ENCODE measurements at places on chromosomes 16 and 17.

DNA sequence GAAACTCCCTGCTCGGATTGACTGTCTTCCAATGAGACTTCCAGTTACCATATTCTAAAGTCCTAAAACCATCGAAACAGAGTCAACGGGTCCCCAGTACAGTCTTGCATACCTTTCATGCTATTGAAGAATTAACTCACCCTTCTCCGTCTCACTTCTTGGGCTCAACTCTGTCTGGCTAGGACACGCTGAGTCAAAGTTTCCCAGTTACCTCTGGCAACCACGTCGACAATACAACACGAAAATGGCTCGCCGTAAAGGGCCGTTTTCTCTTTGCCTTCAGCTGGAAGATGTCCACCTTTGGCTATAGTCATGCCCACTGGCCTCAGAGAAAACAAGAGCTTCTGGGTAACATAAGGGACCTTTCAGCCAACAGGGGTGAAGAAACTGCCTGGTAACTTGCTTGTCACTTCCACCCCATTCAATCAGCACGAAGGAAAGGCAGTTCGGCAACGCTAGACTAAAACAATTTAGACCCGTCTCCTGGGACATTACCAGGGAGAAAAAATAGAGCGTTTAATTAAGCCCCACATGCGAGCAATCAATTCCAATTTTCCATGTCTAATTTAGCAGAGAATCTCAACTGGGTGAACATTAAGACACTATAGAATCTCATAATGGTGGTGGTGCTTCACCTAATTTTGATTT lies 21.5 kb downstream of the KCNG4 start:
- DNase-seq, result no peak

- DNase-seq, result no peak
Measured at GRCh38 chr17:27403480-27404005, 52.7 kb upstream of the KSR1 start.

DNA sequence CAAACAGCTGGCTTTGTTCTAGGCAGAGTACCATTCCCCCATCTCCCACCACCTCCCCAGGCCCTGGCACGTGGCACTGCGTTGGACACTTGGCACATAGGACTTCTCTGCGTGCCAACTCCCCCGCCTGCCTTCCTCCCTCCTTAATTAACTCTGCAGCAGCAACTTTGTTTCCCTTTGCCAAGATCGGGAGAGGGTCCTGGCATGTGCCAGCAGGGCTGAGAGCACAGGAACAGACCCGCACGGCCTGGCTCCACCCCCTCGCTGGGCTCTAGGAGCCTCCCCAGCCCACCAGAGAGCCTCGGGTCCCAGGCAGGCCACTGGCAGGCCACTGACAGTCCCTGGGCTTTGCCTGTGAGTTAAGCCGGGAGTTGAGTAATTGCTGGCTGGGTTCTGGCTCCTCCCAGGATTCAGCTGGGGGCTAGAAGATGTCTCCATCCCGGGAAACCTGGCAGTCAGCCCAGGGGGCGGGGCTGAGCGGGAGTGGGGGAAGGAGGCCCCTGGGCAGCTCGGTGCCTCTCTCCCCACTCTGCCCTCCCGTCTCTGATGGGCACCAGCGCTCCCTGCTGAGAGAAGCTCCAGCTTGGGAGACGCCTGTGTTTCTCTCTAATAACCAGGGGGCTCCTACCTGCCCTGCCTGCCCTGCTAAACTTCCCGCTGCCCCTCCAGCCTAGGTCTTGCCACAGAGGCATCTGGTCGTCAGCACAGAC lies 224.0 kb upstream of the TNRC6C start:
- peak; percentile 98 for DNase-seq

- no peak for DNase-seq
Measured at GRCh38 chr17:71395901-71396300, 724.9 kb upstream of the SOX9 start.

- DNase-seq, result peak; percentile 85
Measured at GRCh38 chr17:78748730-78749317, 33.2 kb downstream of the CYTH1 start.

DNA sequence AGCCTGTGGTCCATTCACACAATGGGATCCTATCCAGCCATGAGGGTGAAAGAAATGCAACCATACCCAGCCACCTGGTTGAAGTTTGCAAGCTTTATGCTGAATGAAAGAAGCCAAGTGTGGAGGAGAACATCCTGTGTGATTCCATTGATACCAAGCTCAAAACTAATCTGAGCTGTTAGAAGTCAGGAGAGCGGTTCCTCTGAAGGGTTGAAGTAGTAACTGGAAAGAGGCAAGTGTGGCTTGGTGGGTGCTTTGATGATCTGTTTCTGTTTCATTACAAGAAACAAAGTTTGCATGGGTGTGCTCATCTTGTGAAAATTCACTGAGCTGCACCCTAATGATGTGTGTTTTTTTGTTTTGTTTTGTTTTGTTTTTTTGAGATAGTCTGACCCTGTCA lies 99.4 kb downstream of the SALL1 start:
- DNase-seq, result no peak

DNA sequence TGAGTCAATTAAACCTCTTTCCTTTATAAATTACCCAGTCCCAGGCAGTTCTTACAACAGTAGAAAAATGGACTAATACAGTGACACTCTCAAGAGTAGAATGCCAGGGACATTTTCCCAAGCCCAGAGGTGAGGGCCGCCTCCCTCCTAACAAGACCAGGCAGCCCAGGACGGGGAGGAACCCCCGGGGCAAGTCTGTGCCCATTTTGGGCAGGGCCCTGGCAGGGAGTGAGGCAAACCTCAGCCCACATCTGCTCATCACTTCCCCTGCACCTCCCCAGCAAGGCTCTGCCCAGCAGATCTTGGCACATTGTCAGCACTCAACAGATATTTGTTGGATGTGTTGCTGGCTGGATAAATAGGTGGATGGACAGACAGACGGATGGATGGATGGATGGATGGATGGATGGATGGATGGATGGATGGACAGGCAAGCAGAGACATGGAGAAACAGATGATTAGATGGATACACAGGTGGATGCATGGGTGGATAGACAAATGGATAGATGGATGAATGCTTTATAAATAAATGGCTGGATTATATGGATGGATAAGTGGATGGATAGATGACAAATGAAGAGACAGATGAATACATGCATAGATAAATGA lies 271.3 kb downstream of the PARN start:
- no peak for DNase-seq

DNA sequence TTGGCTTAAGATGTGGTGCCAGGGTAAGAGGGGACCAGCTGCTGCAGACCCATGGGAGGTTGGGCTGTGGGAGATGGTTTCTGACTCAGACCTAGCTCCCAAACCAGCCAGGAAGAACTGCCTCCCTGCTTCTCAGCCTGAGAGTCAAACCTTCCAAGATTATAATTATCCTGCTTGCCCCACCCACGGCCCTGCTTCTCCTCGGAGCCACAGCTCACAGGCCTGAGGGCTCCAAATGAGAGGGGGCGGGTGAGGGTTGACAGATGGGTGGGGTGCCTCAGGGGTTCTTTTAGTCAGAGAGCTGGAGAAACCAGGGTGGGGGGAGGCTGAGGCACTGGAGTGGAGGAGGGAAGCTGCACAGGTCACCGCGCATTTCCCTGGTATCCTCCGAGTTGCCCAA lies 28.7 kb upstream of the GRIN2A start:
- DNase-seq, result no peak

- DNase-seq, result peak; percentile 33
Measured at GRCh38 chr17:36501351-36501750, 14.9 kb downstream of the ZNHIT3 start.

- DNase-seq, result peak; percentile 66
Measured at GRCh38 chr16:85536073-85536410, 77.1 kb upstream of the GSE1 start.

- DNase-seq, result no peak
Measured at GRCh38 chr17:34370376-34370996, 7.5 kb upstream of the CCL1 start.

DNA sequence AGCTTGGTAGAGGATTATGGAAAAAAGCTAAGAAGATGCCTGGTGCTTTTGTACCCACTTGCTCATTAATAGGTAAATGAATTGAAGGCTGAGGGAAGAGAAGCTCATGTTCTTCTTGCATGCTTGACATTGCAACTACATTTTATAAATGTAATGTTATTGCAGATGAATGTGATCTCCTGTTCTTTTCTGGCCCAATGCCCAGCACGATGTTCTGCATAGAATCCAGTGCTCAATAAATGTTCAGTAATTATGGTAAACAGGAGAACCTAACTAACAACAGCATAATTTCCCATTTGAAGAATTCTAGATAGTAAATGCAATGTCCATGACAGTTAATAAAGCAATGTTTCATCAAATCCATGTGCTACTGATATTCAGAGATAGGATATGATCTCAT lies 638.2 kb upstream of the SOX9 start:
- DNase-seq, result no peak

GRCh38 chr16:89201439-89202377 lies 1.4 kb upstream of the SLC22A31 start:
- DNase-seq, result peak; percentile 75

DNA sequence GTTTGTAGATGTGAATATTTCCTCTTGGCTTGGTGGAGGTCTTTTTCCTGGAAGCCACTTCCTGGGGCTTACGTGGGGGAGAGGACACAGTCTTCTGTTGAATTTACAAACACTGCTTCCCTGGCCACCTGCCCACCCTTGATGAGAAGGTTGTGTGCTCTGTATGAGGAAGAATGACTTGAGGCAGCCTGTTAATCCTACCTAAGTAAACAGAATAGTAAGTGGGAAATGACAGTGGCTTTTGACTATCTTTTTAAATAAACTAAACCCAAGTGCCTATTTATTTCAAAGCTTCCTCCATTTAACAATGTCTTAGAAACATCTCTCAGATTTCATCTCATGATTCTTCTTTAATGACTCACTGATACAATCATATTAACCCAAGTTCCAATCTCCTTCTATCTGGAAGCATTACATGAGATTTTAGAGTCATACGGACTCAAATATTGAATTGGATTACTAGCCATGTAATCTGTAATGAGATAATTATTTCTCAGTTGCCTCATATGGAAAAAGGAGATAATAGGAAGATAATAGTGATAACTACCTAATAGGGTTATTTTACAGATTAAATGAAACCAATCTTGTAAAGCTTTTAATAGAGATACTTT lies 96.6 kb upstream of the SMIM36 start:
- DNase-seq, result peak; percentile 96

GRCh38 chr16:17134586-17134985 lies 336.2 kb downstream of the XYLT1 start:
- no peak for DNase-seq

DNA sequence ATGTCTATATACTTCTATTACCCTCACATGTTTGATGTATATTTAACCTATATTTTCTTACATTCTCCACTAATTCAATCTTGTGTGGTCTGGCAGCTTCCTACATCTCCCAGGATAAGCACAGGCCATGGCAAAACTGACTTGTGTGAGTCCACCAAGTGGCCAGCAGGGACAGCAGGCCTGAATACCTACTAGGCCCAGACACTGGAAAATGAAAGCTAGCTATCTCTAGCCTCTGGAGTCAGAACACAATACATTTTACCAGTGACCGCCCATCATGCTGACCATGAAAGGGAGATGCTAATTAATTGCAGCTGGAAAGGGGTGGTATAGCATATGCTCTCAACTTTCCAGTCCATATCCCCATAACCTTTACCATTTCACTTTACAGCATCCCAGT lies 132.3 kb downstream of the PCTP start:
- DNase-seq, result no peak

DNA sequence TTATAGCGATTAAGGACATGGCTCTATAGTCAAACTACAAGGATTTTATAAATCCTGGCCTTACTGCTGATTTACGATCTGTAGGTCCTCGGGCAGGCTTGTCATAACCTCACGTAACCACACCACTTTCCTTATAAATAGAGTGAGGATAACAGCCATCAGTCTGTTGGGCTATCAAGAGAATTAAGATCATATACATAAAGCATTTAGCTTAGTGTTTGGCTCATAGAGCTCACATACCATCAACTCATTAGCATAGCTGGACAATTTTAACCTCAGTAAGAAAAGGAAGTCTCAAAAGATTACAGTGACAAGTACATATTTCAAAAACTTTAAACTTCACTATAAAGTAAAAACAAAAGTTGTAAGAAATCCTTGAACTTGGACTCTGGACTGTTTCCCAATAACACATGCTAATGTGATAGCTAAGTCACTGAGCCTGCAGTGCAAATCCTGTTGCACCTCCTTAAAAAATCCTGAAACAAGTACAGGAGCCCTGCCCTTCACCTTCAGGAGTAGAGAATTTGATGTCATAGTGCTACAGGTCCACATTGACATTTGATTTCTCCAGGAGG lies 20.8 kb upstream of the CLEC3A start:
- no peak for DNase-seq

DNA sequence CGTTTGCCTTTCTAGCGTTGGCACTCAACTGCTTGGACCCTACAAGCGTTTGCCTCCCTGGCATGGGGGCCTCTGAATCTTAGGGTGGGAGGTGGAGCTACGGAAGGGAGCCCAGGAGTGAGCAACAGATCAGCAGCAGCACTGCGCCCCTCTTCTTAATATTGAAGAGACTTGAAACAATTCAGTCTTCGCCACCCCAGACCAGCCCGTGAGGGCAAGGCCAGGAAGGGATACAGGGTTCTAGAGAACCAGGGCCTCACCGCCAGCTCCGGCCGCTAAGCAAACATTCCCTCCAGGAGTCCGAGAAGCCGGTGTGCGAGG lies 1.5 kb upstream of the GPRC5C start:
- no peak for DNase-seq

GRCh38 chr16:69326172-69326873 lies 4.1 kb downstream of the PDF start:
- DNase-seq, result no peak

DNA sequence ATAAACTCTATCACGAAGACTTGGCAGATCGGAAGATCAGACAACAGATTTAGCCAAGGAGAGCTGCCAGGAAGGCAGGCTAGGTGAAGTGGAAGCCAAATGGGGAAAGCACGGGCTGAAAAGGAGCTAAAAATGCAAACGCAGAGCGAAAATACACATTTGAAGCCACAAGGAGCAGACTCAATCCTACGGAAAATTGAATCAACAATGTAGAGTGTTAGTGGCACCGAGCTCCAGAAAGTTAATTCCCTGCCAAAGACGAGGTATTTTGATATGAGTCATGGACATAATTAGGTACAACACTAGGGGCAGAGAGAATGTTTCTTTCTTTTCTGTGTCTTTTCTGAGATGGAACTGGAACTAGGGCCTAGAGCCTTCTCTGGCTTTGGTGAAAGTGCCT lies 20.7 kb downstream of the GSG1L start:
- no peak for DNase-seq

- DNase-seq, result no peak
Measured at GRCh38 chr17:47700471-47701449, 6.8 kb downstream of the TBKBP1 start.

DNA sequence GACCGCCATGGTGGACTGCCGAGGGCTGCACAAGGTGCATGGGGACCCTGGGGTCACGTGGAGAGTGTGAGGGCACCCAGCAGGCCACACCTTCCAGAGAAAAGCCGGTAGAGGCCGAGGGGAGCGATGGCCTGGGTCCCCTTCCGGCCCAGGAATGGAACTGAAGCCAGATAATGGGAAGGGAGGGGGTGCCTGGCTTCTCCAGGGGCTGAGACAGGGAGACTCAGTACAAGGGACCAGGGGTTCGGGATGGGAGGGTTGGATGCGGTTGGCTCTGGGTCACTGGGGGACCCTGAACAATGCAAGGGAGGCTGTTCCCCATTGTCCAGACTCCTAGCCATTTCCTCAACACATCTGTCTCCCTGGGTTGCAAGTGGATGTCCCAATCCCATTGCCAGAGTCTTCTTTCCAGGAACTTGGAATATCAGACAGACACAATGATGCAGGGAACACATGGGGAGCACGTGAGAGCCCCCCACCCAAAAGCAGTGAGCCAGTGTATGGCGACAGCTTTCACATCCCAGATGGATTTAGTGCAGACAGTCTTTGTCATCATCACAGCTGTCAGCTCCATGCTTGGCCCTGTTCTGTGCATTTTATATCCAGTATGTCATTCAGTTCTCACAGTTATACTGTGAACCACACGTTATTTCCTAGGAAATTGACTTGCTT lies 23.6 kb upstream of the DNAI2 start:
- no peak for DNase-seq

All from sigmoid colon (tissue), 7 donors.